CD4-positive, alpha-beta memory T cell (primary cell): ENCODE measurements at places on chromosomes 3 and 15.
A peak's percentile ranks its signal among the peaks of the same experiment; 100 is the strongest.

DNA sequence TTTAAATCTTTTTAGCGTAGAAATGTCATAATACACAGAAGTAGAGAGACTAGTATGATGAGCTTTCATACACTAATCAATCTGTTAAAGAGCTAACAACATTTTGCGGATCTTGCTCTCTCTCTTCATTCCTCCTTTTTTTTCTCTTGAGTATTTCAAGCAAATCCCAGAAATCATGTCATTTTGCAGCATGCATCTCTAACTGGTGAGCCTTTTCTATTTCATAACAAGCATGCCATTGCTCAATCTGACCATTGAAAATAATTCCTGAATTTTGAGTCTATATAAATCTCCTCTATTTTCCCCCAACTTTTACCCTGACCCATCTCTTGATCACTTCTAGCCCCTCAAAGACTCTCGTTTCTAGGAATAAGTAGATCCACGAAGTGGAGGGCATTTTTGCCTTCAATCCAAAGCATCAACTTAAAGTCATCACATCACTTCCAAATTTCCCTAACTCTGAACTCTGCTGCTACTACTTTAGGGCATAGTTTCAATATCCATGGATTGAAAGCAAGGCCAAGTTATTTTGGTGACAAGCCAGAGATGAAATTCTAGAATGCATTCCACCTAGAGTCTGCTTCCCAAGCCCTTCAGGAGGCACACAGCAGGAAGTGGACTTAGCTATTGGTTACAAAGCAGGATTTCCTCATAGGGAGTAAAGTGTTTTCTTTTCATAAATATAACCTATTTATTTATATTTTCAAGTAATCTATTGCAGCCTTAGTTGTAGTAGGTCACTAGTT is 253.5 kb upstream of the ZPLD1 start:
- no peak for DNase-seq

DNA sequence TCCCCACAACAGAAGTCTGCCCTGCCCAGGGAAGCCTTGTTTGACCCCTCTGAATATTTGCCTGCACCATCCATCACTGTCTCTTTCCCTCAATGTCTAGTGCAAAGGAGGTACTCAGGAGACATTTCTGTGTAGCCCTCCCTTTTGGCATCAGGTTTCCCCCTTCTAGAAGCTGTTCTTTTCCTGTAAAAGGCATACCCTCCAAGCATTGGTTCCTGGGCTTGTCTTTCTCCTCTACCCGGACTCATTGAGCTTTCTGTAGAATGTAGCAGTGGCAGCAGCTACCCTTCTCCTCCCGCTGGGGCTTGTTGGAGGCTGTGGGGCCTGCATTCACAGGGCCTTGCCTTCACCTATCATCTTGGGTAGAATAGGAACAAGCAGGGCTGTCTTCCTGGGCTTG is 63.5 kb downstream of the CTDSPL start:
- DNase-seq, result no peak

GRCh38 chr15:68713874-68714273 is 106.8 kb downstream of the ANP32A start:
- DNase-seq, result no peak

GRCh38 chr3:76900596-76900995 is 139.3 kb upstream of the ROBO2 start:
- DNase-seq, result no peak

- no peak for DNase-seq
Measured at GRCh38 chr15:95987886-95988573, 342.5 kb upstream of the NR2F2 start.

DNA sequence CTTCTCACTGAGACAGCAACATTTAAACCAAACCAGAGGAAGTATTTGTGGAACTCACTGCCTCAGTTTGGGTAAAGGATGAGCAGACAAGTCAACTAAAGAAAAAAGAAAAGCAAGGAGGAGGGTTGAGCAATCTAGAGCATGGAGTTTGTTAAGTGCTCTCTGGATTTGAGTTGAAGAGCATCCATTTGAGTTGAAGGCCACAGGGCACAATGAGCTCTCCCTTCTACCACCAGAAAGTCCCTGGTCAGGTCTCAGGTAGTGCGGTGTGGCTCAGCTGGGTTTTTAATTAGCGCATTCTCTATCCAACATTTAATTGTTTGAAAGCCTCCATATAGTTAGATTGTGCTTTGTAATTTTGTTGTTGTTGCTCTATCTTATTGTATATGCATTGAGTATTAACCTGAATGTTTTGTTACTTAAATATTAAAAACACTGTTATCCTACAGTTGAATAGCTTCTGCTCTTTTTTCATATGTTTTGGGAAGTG is 23.3 kb downstream of the CLDN18 start:
- DNase-seq, result no peak

- DNase-seq, result no peak
Measured at GRCh38 chr15:64650552-64650951, 124.8 kb downstream of the RBPMS2 start.

DNA sequence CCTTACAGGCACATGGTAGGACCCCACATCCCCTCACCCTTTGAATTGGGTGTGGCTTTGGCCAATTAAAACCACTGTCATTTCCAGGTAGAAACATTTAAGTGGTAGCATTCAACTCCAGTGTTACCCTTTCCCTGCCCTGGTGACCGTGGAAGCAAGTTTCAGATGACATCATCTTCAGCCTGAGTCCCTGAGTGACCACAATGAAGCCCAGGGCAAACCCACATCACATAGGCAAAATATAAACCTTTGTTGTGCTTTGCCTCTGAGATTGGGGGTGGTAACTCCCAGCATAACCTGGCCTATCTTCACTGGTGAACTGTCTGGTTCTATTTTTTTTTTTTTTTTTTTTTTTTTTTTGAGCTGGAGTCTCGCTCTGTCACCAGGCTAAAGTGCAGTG is 404.0 kb upstream of the WNT5A start:
- no peak for DNase-seq

DNA sequence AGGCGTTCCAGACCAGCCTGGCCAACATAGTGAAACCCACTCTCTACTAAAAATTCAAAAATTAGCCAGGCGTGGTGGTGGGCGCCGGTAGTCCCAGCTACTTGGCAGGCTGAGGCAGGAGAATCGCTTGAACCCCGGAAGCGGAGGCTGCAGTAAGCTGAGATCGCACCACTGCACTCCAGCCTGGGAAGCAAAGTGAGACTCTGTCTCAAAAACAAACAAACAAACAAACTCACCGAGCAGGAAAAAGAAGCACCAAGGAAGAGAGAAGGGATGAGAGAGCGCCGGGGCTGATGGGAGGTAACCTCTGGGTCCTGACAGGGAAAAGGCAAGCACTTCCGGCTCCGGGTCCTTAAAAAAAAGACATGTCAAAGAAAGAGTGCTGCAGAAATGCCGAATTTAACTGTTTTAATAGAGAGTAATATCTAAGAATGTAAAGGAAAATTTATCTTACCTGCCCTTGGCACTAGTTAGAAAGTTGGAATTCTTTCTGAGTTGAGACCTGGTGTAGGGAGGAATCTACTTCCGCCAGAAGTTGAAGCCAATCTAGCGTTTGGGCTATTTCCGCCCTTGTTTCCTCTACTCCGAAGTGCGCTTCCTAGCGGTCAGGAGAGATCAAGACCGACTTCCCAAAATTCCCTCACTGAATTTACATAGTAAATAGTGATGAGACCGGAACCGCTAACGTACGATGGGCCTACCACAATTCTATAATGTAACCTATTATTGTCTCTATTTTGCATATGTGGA is 29.1 kb downstream of the EFCAB12 start:
- peak; percentile 88 for DNase-seq

GRCh38 chr15:99989095-99989494 is 255.9 kb upstream of the LYSMD4 start:
- no peak for DNase-seq

- DNase-seq, result no peak
Measured at GRCh38 chr3:157301755-157302154, 134.9 kb upstream of the PTX3 start.

DNA sequence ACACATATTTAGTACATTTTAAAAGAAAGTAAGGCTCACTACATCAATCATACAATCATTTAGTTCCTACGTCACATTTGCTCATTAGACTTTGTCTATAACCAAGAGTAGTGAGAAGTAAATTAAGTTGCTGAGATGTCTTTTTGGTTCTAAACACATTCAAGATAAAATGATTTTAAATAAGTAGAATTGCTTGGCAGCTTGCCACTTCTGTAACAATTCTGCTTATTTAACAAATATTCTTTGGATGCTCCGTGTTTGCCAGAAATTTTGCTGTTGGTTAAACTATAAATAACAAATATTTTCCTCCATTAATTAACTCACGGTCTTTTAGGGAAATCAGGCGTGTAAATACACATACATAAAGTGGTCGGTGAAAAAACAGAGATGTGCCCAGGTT is 18.3 kb downstream of the SUCNR1 start:
- DNase-seq, result no peak

DNA sequence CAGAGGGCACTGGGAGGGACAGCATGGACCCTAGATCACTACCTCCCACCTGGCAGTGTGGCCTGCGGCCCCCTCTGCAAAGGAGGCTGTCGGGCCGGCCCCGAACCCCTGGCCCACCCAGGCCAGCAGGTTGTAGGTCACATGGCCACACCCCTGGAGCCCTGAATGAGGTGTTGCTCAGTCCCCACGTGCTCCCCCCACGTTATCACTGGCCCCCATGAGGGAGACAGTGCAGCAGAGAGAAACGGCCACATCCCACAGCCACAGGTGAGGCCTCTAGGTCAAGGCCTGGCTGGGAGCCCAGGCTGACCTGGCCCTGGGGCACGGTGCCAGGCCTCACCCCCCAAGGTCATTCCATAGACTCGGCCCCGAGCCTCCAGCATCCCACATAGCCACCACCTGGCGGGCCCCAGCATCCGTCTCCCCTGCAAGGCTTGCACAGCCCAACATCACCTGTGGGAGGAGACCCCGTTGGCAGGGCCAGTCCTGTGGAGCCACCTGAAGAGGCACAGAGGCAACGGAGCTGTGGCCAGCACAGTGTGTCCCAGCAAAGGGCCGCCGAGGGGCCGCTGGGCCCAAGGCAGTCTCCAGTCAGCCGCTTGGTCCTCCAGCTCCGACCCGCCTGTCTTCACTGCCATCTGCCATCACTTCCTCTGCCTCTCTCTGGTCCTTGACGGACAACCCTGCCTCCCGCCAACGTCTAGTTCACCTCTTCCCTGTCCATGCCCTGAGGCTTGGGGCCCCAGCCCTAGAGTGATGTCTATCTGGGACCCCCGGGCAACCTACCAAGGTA is 53.1 kb downstream of the DNAJB8 start:
- DNase-seq, result no peak

GRCh38 chr15:46266661-46267060 is 631.8 kb downstream of the SQOR start:
- no peak for DNase-seq

DNA sequence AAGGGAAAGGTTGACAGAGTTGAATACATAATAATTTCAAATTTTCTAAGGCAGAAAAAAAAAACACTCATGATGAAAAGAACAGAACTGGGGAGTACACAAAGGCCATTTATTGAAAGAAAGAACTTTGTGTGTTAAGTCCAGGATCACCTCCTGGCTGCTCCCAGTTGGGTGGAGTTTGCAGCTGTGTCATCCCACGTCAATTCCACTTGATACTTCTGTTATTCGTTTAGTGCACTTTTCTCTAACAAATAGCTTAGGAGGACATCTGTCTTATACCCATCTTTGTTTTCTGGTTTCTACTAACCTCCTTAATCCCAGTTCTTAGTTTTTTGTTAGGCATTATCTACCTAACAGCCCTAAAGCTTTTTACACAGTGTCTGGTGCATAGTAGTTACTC is 44.7 kb downstream of the SGO1 start:
- DNase-seq, result no peak

DNA sequence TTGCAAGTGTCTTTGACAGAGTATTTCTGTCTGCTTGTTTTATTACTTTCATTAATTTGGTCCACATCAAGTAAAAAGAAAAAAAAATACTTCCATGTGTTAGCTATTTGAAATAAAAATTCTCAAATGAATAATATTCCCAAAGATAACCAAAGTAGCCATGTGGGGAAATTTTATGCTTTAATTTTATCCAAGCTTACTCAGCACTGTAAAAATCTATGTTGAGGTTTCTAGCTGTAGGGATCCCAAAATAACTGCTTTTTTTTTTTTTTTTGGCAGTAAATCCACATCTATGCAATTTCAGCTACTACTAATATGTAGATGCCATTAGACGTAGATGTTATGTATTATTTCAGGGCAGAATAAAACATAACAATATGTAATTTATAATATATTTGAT is 35.4 kb upstream of the CNTN6 start:
- no peak for DNase-seq

GRCh38 chr3:66738625-66739365 is 238.0 kb upstream of the LRIG1 start:
- no peak for DNase-seq

DNA sequence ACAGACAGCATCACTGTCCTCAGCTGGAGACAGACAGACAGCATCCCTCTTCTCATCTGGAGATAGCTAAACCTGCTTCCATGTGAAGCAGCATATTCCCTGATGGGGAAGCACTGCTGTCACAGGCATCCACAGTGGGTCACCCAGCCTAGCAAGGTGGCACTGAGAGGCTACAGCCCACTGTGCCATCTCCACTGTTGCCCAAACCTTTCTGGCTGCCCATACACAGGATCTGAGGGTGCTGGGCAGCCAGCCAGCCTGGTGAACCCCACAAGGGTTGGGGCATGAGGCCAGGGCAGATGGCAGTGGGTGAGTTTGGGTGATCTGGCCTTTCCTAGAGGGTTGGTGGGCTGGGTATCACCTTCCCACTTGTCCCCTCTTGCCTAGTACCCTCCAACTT is 11.7 kb downstream of the CHST13 start:
- DNase-seq, result no peak

DNA sequence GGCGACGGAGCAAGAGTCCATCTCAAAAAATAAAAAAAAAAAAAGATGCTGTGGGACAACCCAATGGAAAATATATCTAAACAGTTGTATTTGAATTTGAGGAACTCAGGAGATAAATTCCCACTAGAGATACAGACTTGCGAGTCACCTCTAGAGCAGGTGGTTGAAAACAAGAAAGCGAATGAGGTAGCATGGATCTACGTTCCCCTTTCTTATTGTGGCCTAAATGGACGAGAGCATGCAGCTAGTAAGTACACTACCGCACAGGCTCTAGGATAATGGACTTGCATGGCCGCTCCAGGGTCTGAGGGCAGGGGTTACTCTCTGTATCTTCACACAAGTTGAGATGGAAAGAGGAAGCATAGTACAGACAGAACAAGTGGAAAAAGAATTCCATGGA is 63.5 kb upstream of the TGFBR2 start:
- DNase-seq, result no peak

GRCh38 chr15:100602823-100603393 is 519 bp downstream of the ASB7 start:
- peak; percentile 30 for DNase-seq

DNA sequence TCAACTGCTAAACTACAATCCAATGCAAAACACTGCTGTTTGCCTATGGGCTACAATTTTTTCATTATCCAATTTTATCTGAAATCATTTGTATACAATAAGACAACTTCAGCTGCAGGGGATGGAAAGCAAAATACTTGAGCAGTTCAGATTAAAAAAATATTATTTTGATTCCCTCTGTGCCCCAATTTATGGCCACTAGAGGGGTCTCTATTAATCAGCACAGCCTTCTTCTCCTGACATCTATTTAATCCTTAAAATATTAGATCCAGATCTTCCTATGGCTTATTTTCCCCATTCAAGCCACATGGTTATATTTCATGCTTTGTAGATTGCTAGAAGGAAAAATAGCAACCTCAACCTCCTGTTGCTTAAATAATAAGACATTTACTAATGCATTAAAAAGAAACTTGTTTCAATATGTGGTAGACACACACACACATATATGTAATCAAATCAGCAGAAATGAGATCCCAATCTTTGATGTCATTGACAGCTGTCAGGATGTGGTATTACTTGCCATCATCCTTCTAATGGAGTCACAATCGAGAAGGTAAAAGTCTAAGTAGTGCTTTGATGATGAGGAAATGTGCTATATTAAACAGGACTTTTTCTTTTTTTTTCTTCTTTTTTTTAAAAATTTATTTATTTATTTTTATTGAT is 104.2 kb downstream of the P2RY1 start:
- DNase-seq, result no peak
